Amniotic stem cell (primary cell): ENCODE measurements at places on chromosomes 13 and 19.

GRCh38 chr19:38707512-38708114 is 36.7 kb downstream of the CAPN12 start:
- no peak for DNase-seq

DNA sequence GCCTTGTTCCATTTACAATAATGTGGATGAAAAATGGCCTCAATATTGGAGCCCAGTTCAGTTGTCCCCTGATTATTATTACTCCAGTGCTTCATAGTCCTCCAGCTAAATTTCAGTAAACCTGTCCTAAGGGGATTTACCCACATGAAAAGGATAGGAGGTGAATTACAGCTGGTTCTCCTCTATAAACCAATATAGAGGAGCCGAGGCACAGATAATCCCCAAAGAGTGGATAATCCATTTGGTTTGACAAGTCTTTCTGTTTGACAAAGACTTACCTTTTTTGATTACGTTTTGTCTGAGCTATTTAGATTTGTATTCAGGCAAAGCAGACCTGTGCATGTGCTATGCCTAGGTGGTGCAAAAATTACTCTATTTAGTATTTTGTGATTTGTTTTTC is 2.7 kb downstream of the CNMD start:
- no peak for DNase-seq

DNA sequence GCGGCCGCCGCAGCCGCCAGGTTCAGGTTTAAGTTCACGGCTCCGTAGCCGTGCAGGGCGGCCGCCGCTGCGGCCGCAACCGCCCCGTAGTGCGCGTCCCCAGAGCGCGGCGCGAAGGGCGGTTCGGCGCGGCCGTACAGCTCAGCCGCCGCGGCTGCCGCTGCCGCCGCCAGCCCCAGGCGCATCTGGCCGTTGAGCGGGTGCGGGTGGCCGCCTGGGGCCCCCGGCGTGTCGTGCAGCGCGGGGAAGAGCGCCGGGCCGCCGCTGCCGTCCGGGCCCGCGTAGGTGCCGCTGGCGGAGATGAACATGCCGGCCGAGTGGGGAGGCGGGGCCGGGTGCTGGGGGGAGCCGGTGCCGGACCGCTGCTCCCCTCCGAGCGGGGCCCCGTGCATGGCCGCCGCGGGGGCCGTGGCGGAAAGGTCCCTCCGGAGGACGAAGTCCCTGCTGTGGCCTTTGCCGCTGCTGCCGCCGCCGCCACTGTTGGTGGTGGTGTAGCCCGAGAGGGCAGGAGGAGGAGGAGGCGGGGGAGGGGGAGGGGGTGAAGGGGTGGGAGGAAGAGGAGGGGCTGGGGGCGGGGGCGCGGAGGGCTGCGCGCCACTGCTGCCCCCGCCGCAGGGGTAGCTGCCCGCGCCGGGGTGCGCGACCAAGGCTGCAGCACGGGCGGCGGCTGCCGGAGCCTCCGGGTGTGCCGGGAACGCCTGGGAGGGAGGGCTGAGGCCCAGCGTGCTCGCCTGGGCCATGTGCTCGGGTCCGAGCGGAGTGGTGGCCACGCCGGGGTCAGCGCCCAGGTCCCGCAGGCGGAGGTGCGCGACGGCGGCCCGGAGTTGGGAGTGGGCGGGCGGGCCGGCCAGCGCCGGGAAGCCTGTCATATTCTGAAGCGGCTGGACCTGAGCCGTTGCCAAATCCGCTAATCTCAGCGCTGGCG is 654 bp downstream of the ZIC5 start:
- DNase-seq, result no peak

GRCh38 chr13:76971851-76972829 is 19.7 kb upstream of the CLN5 start:
- no peak for DNase-seq

- no peak for DNase-seq
Observed at GRCh38 chr13:80224468-80224867, 116.5 kb downstream of the SPRY2 start.

GRCh38 chr13:79896851-79897250 is 415.9 kb downstream of the NDFIP2 start:
- no peak for DNase-seq
